ENCODE measurements at places on chromosomes 3 and 15. TPM values are rescaled to one million over a fixed set of nuclear protein-coding genes. Genes with fewer than 3 reads are reported as not detected.

- H3K4me3 ChIP-seq, result peak overlapping the region; percentile 99
- peak; percentile 67 for DNase-seq
Measured at GRCh38 chr15:68278595-68279405, 1.3 kb downstream of the FEM1B start.

DNA sequence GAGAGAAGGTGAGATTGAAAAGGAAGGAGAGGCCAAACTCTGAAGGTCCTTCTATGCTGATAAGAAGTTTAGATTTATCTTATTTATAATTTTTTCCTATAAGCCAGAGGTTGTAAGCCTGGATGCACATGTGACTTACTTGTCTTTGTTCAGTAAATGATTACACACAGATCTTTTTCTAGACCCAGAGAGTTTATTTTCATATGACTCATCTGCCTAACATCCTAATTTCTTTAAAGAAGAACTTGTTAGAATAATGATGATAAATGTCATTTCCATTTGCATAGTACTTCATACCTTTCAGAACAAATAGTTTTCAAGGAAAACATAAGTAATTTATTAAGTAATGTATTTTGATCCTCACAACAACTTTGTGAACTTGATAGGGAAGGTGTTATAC is 434.8 kb upstream of the DPH6 start:
- H3K27me3 ChIP-seq, result no peaks in the 10 kb centered on the region
- H3K4me3 ChIP-seq, result no peak overlapping the region
- H3K4me1 ChIP-seq, result peaks cover 5% of the 10 kb centered on the region
- no peak overlapping the region for H3K27ac ChIP-seq
- no peak for DNase-seq

Gene GOLGA8R
- 0.07 TPM for total RNA-seq

- H3K36me3 ChIP-seq, result no peaks in the 10 kb centered on the region
- H3K4me3 ChIP-seq, result no peak overlapping the region
- H3K27me3 ChIP-seq, result no peaks in the 10 kb centered on the region
- H3K27ac ChIP-seq, result no peak overlapping the region
- no peak for DNase-seq
Measured at GRCh38 chr3:122902326-122902725, 107.5 kb downstream of the SLC49A4 start.

- H3K4me3 ChIP-seq, result no peak overlapping the region
- no peak overlapping the region for H3K27ac ChIP-seq
- H3K4me1 ChIP-seq, result peaks cover 17% of the 10 kb centered on the region
- no peaks in the 10 kb centered on the region for H3K27me3 ChIP-seq
Measured at GRCh38 chr3:134992586-134992985, 197.5 kb downstream of the EPHB1 start.
